ENCODE measurements at places on chromosomes 3 and 15.

GRCh38 chr3:154616298-154616697 lies 186.3 kb upstream of the GPR149 start:
- DNase-seq, result no peak

GRCh38 chr3:52222319-52223221 lies 2.9 kb downstream of the TLR9 start:
- DNase-seq, result no peak

DNA sequence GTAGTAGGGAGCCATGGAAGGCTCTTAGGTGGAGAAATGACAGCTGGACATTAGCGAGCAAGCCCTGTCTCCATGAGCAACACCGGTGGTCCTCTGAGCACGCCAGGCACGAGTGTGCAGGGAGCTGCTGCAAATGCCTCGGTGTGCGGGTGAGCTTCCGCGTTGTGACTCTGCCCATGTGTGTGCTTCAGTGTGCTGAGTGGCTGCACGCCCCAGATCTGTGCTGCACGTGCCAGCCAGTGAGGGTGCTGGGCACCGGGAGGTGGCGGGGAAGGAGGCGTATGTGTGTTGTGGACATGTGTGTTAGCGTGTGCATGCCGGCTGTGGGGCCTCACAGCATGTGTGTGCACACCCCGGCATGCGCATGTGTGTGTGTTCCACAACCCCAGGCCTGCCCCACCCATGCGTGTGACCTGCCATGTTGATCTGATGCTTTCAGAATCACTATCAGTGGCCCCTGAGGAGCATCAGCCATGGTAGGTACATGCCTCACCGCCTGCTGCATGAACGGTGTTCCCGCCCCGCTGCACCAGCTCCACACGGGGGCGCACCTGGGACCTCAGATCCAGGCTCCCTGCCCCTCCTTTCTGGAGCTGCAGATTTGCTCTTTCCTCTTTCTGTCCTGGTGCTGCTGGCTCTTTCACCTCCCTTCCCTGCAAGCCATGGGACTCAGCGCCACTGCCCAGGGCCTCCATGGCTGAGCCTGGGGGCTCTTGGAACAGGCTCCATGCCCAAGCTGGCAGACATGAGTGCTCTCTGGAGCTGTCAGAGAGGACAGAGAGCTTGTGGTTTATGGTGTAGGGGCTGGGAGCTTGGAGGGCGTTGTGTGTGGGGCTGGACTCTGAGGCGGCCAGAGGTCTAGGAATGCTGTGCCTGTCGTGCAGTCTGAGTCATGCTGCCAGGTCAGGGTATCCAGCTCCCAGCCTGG lies 169.4 kb downstream of the TBC1D2B start:
- DNase-seq, result no peak

DNA sequence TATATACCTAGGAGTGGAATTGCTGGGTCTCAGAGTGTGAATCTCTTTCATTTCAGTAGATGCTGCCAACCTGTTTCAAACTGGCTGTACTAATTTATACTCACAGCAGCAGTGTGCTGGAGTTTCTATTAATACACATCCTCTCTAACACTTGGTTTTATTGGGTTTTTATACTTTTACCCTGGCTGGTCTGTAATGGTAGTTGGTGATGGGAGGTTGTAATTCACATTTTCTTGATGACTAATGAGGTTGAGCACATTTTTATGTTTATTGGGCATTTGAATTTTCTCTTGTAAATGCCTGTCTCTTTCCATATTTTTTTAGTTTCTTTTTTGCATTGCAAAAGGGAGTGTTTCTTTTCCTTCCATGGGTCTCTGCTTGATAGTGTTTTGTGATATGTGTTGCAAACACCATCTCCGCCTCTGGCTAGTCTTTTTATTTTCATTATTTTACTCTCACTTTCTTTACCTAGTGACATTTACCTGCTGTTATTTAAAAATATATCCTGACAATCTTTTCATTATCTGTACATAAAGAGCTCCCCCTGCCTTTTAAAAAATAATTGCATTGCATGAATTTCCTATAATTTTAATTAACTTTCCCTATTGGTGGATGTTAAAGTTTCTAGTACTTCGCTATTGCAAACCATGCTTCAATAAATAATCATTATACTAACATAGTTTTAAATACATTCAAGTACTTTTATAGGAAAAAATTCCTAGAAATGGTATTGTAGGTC lies 49.0 kb upstream of the GCNT3 start:
- DNase-seq, result no peak

DNA sequence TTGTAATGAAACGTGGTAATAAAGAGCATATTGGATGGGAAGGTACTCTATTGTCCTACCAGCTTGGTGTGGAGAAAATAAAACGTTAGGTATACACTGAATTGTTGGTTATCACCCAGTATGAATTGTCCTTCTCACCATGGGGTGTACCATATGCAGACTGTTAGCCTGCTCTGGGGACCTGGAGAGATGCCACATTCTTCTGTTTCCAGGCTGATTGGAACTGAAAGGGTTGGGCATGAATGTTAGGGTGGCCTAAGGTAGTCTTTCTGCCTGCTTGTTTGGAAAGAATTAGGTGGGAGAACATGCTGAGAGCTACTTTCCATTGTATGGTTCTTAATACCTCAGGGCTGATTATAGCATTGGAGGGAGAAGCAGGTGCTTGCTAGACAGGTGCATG lies 340.6 kb downstream of the PTPRG start:
- DNase-seq, result no peak

DNA sequence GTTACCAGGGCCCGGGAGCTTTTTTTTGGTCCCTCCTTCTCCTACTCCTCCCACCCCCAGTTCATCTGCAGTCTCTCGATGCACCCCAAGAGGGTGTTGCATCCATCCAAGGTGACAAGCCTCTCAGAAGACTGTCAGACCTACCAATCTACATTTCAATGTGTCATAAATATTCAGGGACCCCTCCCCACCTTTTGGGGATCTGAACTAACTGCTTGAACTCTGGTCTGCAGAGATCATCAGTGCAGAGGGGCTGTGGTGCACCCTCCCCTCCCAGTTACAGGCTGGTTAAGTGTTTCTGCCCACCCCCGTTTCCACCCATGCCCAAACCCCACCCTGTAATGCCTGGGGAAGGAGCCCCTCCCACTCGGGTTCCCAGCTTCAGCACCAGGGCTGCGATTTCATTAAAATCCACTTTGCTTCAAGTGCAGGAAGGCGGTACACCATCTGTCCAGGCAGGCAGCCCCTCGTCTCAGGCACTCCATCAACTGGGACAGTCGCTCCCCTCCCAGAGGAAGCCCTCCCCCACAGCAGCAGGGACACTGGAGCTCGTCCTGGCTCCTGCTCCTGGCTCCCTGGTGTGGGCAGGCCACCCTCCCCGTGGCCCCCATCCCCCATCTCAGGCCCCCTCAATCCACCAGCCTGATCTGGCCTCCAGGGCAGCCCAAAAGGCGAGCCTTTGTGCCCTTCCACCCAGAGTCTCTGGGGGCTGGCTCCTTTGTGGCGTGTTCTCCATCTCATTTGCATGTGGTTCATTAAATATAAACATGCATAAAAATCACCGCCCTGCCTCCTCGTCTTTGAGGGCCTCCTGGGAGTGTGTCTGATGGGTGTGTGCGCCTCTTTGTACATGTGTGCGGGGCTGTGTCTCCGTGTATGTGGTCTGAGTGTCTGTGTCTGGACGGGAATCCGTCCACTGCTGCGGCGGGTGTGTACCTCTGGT lies 32.3 kb downstream of the RNU5B-1 start:
- no peak for DNase-seq

GRCh38 chr15:67050522-67051087 lies 14.8 kb upstream of the SMAD3 start:
- no peak for DNase-seq

GRCh38 chr3:124258057-124258500 lies 266.2 kb upstream of the ROPN1 start:
- no peak for DNase-seq

Measured in uterus (tissue), 4 donors.